ENCODE measurements at places on chromosomes 3 and 15.

GRCh38 chr15:34324933-34325332 is 12.6 kb downstream of the SLC12A6 start:
- no peak for DNase-seq

GRCh38 chr3:187359798-187360486 is 8.2 kb upstream of the RTP4 start:
- DNase-seq = no peak

DNA sequence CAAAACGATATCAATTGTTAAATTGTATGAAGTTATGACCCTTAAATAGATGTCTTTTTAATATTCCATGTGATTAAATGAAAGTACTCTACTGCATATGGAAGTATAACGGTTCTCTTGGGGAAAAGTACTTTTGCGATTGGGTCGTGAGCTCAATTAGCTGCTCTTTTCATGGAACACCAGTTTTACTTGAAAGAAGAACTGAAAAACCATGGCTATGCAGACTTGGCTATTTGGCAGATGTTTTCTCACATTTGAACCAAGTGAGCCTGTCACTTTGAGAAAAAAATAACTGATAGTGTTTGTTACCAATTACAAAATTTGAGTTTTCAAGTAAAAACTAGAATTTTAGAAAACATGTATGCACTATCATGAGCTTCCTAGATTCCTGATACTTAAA is 5.9 kb upstream of the INAFM2 start:
- DNase-seq = no peak

DNA sequence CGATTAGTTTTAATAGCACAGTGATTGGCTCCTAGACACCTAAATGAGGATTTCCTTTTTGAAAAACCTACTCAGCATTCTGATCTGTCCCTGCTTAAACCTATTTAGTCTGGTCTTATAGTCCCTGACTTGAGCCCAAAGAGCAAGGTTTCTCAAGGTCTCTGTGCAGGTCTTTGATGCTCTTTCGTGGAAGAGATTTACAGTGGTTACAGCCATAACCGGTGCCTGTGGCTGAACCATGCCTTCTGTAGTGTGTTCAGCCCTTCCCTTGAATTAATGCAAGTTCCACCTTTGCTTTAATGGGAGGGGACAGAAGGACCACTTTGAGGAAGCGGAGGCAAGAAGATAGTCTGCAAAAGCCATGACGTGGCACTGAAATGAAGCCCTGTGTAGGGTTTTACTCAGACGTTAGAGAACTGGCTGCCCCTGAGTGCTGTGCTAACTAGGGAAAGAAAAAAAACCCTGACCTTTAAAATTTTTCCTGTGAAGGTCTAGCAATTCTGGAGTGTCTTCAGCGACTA is 43.0 kb downstream of the ZBTB38 start:
- peak; percentile 77 for DNase-seq

- no peak for DNase-seq
These were observed 323.3 kb downstream of the DIPK2A start for GRCh38 chr3:144294659-144295538.

DNA sequence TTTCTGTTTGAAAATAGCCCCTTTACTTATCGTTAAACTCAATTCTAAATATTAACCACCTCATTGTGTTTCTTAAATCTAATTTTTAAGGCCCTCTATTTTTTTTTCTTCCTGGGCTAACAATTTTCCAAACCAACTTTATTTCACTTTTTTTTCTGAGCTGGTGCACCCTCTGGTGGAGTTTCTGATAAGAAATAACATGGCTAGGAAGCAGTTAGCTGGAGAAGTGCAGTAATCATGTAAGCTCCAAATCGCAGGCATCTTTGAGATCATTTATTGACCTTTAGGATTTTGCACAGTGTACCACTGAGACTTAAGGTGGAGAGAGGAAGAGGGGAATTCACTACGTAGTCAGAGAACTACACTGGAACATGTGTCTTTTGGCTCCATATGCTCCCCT is 6.4 kb downstream of the TMEM207 start:
- no peak for DNase-seq

- DNase-seq = no peak
These were observed 29.9 kb downstream of the IGSF10 start for GRCh38 chr3:151430821-151431484.

DNA sequence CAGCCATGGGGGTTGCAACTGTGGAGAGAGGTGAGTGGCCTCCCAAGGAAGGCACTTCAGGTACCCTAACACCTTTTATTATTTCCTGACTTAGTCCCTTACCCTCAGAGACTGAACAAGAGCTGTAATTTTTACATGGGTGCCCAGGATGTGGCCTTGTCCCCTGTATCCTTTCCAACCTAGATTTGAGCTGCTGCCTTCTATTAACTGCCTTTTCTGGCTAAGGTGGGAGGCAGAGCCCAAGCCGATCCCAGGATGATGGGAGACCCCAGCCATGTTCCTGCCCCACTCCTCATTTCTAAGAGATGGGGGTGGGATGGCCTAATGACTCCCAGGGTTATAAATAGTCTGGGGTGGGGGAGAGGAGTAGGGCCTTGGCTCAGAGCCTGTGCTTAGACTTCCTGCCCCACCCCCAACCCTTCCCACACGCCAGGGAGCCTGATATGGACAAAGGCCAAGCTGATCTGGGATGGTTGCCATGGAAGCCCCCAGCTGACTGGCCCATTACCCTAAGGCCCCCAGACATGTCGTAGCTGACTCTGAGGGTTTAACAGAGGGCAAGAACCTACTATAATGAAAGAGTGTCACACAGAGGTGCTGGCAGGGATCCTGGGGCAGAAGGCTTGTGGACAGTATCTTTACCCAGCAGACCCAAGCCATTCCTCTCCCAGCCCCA is 1.9 kb downstream of the KLHDC8B start:
- no peak for DNase-seq

DNA sequence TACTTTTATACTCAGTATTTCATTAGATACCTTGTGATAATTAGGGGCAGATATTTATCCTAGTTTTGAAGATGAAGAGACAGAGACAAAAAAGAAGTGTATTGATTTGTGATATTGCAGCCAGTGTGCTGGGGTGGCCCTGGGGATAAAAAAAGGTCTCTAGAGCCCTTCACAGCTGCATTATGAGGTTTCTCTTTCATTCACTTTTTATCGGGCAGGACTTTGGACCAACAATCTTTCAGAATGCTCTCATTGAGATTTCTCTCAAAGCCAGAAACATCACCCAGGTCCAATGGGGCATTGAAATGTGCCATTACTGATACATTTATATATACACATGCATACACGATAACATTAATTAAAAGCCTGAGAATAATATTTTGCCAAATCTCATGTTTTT is 20.5 kb upstream of the SELENOT start:
- DNase-seq = no peak

DNA sequence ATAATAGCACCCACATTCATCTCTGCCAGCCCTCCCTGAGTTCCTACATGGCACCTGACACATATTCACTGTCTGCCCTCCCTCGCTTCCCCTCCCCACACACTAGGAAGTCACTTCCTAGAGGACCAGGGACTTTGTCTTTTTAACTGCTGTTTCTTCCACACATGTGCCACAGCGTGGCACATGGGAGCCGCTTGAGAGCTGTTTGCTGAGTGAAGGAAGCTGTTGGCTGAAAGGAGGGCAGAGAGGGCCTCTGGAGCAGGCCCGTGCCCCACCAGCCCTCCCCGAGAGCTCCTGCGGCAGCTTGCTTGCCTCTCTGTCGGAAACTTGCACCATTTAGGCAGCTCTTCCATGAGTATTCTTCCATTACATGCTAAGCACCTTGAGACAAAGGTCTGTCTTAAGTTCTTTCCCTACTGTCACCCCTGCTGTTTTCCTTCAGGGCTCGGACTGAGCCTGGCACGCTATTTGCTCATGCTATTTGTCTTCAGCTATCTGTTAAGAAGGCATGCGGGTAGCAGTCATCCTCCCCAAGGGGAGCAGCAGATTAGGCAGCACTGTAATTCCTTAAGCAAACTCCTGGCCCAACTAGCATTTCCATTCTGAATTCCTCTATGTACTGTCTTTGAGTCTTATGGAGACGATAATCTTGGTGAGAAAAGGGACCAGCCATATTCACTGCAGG is 72.2 kb downstream of the CACNA1D start:
- no peak for DNase-seq

- DNase-seq = no peak
These were observed 569 bp upstream of the ALDH1A3 start for GRCh38 chr15:100879061-100879463.

DNA sequence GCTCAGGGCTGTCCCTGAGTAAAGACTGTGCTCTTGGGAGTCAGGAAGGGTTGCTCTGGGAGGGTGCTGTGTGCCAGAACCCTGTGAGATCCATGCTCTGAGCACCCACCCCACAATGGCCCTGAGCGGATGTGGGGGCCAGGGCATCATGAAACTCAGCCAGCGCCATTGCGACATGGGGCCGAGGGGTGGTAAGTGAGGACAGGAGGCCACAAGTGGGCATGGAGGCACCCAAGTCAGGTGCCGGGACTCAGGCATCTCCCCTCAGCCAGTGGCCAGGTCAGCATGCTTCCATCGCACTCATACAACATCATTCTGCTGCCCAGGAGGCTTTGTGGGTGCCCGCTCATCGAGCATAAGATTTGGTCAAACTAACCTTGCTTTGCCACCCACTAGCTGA is 19.6 kb downstream of the ATP2B2 start:
- DNase-seq = no peak

DNA sequence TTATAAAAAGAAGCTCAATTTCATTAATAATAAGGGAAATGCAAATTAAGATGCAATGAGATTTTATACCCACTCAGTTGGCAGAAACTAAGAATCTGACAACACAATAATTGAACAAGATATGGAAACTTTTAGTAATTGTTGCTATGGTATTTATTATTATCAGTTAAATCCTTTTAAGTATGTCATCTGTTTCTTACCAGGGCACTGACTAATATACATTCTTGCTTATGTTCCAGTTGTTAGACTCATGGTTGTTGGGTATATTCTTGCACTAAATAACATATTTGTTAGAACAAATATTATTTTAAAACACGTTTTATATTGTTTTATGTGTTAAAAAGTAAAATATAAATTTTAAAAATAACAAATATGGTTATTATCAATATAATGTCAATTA is 690.3 kb downstream of the MECOM start:
- DNase-seq = no peak

GRCh38 chr15:99015698-99016568 is 8.3 kb upstream of the PGPEP1L start:
- no peak for DNase-seq

DNA sequence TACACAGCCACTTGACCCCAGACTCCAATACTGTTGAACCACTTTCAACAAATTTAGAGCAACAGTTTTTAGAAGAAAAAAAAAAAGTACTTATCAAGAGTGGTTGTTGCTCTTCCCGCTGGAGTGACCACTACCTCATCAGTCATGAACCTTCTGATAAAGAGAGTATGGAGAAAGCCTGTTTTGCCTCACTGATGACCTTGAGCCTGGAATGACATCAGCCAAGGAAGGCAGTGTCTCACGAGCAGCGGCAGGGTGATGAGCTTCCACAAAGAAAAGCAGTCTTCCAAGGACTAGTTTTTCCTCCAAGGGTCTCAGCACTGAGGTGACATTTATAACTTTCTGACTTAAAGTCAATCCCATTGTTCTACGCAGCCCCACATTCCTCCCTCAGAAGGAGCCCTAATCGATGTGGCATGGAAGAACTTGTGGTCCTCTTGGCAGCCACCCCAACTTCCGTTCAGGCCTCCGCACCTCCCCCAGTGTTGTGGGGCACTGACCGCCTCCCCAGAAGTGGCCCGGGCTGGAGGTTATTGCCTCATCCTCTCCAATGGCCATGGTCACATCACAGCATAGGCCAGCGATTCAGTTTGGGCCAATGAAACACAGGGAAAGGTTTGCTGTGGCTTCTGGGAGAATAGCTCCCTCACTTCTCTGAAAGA is 1.8 kb upstream of the CYP11A1 start:
- peak; percentile 13 for DNase-seq

Measured in suppressor macrophage (primary cell).